MCF 10A (cell line): ENCODE measurements at places on chromosomes 1 and 21. TPM values are rescaled to one million over a fixed set of nuclear protein-coding genes. Genes with fewer than 3 reads are reported as not detected.

The PLA2G2D gene
- not detected in 2 replicates for total RNA-seq

The MSH4 gene
- 0.17 and 0.21 TPM in 2 replicates for total RNA-seq

The CLDN14 gene
- not detected in 2 replicates for total RNA-seq

The TMEM200B gene
- not detected in 2 replicates for total RNA-seq

The SPATA46 gene
- not detected in 2 replicates for total RNA-seq

The TMCC2 gene
- 0.54 and 0.79 TPM in 2 replicates for total RNA-seq

The TCHH gene
- 0.12 and 0.22 TPM in 2 replicates for total RNA-seq

The ATP1A4 gene
- not detected in 2 replicates for total RNA-seq

The PLK3 gene
- total RNA-seq: 47.2 and 68.0 TPM in 2 replicates

The RIMKLA gene
- total RNA-seq: not detected in 2 replicates

The FAAH gene
- 17.3 and 19.3 TPM in 2 replicates for total RNA-seq

The FCER1G gene
- total RNA-seq: 1.0 and 2.1 TPM in 2 replicates

The SLC44A5 gene
- 11.6 and 14.3 TPM in 2 replicates for total RNA-seq

The NIBAN1 gene
- 15.6 and 37.3 TPM in 2 replicates for total RNA-seq

The DOCK7 gene
- total RNA-seq: 46.9 and 49.7 TPM in 2 replicates

The PALMD gene
- 0.12 and 0.33 TPM in 2 replicates for total RNA-seq

The LORICRIN gene
- total RNA-seq: not detected in 2 replicates

The RPTN gene
- total RNA-seq: not detected in 2 replicates

The SYDE2 gene
- total RNA-seq: 4.3 and 5.9 TPM in 2 replicates

The NBPF4 gene
- total RNA-seq: not detected in 2 replicates

The SLAMF9 gene
- not detected in 2 replicates for total RNA-seq

The DYRK1A gene
- 58.6 and 63.1 TPM in 2 replicates for total RNA-seq

The KIRREL1 gene
- total RNA-seq: 73.6 and 101 TPM in 2 replicates

The FMOD gene
- total RNA-seq: not detected in 2 replicates

The GPR25 gene
- 0.25 and 0.68 TPM in 2 replicates for total RNA-seq

The FCGR2B gene
- total RNA-seq: not detected in 2 replicates

The RHOU gene
- total RNA-seq: 2.1 and 3.6 TPM in 2 replicates

The SLC9C2 gene
- not detected in 2 replicates for total RNA-seq

The IPO9 gene
- total RNA-seq: 112 and 117 TPM in 2 replicates

The TEX38 gene
- total RNA-seq: not detected in 2 replicates

The SYT2 gene
- not detected in 2 replicates for total RNA-seq

The GUCA2B gene
- not detected in 2 replicates for total RNA-seq

The WLS gene
- total RNA-seq: 34.7 and 37.8 TPM in 2 replicates

The PRDM16 gene
- not detected in 2 replicates for total RNA-seq

The TRIM67 gene
- not detected in 2 replicates for total RNA-seq

The ERG gene
- not detected in 2 replicates for total RNA-seq
